ENCODE measurements at places on chromosomes 4 and X.

DNA sequence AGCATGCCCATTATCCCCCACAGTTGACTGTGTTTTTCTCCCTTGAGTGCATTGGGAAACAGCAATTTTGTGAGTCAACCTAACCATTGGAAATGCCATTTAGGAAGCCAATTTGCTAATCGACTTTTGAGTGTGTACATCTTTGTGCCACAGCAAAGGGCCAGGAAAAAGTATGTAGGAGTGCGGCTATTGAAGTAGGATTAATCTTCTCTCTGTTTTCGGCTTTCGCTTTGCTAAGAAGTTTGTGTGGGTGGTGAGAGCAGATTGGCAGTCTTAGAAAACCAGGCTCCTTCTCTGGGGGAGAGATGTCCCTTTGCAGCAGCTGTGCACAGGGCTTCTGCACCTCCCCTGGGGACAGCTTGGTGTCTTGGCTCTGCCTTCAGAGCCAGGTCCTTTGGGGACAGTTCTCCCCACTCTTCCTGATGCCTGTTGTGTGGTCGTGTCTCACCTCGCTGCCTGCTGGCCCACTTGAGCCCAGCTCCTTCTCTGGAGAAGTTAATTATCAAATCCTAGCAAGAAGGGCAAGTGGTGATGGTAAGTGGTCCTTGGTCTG is 74.5 kb downstream of the GEMIN8 start:
- no peak for DNase-seq

DNA sequence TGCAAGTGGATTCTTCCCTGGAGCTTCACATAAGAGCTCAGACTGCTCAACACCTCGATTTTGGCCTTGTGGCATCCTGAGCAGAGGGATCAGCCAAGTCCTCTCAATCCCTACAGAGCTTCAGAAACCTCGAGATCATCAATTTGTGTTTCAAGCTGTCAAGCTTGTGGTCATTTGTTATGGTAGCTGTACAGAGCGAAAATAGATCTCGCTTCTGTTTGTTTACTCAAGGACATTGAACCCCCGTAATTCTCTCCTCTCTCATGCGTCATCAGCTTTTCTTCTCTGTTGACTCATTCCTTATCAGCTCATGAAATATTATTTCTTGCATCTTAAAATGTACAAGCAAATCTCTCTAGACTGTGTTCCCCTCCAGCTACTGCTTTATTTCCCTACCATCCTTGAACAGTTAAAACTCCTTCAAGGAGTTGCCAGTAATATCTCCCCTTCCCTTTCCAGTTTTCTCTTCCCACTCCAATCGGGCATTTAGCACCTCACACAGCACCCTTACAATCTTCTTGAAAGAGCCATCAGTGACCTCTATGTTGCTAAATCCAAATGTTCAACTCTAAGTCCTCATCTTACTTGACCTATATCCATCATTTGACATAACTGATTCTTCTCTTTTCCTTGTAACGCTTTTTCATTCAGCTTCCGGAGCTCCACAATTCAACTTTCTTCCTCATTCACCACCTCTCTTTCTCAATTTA is 106.2 kb upstream of the FAT1 start:
- DNase-seq = no peak

GRCh38 chrX:28273736-28274135 is 292.5 kb upstream of the DCAF8L1 start:
- DNase-seq = no peak

DNA sequence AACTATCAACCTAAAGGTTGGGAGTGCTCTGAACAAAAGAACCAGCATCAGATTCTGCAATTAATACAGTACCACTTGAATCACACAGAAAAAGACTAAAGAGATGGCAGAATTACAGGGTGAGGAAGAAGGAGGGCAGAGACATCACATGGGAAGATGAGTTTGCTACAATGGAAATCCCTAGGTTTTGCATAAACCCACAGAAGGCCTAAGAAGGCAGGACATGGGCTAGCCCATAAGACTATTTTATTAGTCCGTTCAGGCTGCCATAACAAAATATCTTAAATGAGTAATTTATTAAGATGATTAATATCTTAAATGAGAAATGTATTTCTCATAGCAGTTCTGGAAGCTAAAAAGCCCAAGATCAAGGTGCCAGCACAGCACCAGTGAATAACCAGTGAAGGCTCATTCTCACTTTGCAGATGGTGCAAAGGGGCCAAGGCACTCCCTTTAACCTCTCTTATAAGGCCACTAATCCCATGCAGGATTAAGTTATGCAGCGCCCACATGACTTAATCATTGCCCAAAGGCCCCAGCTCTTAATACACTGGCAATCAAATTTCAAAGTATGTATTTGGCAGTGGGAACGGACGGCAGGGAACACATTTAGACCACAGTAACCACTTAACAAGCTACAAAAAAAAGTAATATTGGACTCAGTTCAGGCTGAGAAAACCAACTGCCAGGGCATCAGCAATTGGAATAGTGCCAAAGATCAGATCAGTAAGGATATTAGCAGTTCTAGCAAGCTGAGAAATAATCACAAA is 47.6 kb upstream of the NEUROG2 start:
- no peak for DNase-seq

DNA sequence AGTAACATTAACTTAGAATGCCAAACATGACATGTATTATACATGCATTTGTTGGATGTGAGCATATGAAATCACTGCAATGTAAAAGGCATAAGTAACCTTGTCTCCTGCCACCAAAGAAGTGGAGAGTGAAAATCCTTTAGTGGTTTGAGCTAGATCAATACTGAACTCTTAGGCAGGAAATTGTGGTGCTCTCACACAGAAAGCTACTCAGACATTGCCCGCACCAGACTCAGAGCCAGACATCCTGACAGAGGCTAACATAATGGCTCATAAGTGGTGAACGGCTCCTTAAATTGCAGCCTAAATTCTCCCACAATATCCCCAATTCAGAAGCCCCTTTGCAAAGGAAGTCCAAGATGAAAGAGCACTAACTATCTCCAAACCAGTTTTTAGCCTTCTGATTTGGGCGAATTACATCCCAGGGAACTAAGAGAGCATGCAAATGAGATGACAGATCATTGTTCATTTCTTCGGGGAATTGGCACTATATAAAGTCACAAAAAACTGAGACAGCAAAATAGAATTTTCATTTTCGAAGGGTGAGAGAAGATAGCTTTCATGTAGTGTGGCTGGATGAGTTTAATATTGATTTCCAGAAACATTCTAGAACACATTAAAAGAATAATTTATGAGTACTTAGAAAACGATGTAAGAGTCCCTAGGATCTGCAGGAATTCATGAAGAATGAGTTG is 233.6 kb upstream of the RPS6KA3 start:
- DNase-seq = peak; percentile 15

DNA sequence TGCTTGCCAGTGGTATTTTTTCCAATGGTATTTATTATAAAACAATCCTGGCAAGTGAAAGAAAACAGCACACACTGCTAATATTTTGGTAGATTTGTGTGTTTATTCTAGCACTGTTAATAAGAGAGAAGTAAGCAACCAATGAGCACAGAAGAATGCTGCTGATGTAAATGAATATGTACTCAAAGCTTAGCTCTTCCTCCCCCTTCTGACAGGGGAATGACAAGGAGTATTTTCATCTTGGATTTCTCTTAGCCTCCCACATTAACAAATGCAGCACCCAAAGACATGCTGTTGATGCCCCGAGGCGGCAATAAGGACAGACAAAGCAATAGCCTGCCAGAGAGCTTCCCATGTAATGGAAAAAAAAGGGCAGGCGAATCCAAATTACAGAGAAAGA is 18.6 kb downstream of the ARHGAP6 start:
- DNase-seq = no peak

GRCh38 chr4:16606691-16607090 is 291.8 kb downstream of the LDB2 start:
- no peak for DNase-seq

GRCh38 chrX:151013164-151013743 is 30.1 kb downstream of the HMGB3 start:
- DNase-seq = no peak

DNA sequence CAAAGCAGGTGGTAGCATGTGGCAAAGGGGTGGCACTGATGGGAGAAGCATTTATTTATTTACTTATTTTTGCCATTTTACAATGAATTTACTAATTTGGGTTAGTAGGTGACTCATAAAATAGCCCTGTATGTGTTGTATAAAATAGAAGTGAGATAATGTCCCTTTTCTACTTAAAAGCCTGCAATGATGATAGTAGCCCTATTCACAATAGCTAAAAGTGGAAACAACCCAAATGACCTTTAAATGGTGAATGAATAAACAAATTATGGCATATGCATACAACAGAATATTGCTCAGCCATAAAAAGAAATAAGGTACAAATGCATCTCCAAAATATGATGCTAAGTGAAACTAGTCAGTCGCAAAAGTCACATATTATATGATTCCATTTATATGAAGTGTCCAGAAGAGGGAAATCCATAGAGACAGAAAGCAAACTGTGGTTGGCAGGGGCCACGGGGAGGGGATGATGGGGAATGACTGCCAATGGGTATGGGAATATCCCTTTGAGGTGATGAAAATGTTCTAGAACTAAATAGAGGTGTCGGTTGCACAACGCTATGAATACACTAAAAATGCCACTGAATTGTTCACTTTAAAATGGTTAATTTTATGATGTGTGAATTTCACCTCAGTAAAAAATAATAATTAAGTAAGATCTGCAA is 35.8 kb upstream of the FAM9C start:
- DNase-seq = no peak

DNA sequence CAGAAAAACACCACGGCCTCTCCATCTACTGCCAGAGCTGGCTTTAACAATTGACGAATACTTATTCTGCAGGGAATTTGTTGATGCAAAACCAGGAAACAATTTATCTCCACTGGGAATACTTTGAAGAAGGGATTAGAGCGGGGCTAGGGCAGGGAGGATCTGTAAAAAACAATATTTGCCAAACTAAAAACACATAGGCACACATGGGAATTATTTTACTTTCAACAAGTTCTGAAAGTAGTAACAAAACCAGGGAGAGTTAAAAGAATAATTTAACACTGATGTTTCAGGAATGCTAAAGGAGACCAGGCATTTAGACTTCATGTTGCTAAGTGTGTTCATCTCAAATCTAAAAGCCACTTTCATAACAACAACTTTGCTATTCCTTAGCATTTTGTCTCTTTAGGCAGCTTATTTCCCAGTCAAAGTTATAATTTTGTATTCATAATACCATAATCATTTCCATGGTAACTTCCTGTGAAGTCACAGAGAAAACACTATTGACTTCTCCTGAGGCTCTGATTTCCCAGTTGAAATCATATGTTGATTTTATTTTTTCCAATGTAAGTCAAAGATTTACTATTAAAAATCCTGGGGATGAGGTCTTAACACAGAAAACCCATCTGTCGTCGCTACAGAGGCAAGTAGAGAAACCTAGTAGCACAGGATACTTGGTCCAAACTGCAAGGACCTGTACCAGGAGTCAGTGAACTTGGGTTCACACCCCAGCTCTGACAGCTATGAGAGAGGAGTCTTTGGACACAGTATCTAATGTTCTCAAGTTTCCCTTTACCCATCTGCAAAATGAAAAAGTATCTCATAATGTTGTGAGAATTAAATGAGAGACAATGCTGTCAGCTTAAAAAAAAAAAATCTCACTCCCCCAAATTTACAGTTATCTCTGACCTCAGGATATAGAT is 69.3 kb downstream of the SH3RF1 start:
- no peak for DNase-seq

GRCh38 chrX:40852586-40852985 is 117.2 kb upstream of the MED14 start:
- no peak for DNase-seq

DNA sequence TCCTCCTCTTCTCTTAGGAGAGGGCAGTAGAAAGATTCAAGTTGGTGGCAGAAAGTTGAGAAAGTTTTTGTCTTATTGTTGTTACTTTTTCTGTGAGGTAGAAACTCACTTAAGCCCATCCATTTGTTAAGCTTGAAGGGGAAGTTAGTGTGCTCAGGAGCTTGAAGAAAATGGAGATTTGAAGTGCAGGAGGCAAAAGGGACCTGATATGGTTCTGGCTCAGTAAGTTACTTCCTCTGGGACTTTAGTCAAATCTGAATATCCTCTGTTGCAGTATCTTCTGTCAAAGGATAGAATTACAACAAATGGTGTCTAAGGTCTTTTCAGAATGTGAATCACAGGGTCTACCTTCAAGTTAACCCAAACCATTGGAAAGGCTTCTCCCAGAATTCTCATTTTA is 46.2 kb downstream of the CXCL13 start:
- no peak for DNase-seq

GRCh38 chrX:81367291-81367690 is 165.4 kb downstream of the SH3BGRL start:
- no peak for DNase-seq

DNA sequence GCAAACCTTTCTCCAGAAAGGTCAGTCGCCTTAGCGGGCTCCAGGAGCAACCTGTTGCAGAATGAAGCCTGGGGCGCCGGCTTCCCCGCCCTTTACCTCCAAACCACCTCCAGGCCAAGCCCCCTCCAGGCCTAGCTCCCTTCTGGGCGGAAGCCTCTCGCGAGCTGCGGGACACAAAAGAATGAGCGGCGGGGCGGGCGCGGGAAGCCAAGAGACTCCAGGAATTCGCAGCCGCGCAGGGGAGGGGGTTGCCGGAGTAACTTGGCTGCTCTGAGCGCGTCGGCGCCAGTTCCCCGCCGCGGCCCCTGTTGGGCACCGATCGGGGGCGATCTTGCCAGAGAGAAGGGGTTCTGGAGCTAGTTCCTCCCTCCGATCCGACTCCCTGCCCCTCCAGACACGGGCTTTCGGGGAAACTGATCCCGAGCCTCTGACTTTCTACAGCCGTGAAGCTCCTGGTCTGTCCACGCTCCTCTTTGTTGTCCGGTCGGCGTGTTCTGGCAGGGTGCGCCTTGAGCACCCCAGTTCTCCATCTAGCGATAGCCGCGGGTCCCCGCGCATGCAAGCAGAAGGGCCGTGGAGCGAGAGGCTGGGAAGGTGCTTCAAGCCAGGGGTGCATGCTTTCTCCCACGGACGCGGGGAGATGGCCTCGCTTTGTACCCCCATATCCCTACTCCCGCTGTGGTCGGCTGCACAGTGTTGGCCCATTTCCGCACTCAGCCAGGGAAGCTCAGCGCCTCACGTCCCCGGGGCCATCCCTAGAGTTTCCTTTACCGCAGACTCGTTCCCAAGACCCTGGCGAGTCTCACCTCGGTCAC is 1.2 kb downstream of the PROM1 start:
- no peak for DNase-seq

GRCh38 chr4:151359576-151359975 is 34.2 kb upstream of the SH3D19 start:
- no peak for DNase-seq

GRCh38 chrX:39716401-39716800 is 381.4 kb downstream of the BCOR start:
- DNase-seq = no peak

- peak; percentile 18 for DNase-seq
Observed at GRCh38 chr4:185640811-185641675, 105.7 kb upstream of the PDLIM3 start.

DNA sequence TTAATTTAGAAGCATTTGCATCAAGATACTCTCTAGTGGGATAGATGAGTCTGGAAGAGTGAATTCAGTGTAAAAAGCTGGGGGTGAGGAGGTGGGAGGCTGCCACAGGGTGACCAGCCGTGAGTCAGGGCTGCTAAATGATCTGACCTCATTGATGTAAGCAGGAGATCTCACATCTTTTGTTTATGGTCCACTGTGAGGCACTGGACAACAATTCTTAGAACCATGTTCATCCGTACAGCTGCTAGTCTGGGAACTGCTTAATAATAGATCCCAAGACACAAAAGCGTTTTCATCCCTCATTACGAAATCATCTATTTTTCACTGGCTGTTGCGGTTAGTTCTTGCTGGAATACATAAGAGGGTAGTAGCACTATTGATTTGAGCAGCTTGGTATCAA is 14.1 kb downstream of the KLF3 start:
- DNase-seq = no peak

Data from CD4-positive, alpha-beta T cell treated with Interleukin-12 subunit alpha and Interleukin-12 subunit beta, for 1 hour (primary cell).